ENCODE measurements at places on chromosomes 5 and 9.
A peak's percentile ranks its signal among the peaks of the same experiment; 100 is the strongest.

DNA sequence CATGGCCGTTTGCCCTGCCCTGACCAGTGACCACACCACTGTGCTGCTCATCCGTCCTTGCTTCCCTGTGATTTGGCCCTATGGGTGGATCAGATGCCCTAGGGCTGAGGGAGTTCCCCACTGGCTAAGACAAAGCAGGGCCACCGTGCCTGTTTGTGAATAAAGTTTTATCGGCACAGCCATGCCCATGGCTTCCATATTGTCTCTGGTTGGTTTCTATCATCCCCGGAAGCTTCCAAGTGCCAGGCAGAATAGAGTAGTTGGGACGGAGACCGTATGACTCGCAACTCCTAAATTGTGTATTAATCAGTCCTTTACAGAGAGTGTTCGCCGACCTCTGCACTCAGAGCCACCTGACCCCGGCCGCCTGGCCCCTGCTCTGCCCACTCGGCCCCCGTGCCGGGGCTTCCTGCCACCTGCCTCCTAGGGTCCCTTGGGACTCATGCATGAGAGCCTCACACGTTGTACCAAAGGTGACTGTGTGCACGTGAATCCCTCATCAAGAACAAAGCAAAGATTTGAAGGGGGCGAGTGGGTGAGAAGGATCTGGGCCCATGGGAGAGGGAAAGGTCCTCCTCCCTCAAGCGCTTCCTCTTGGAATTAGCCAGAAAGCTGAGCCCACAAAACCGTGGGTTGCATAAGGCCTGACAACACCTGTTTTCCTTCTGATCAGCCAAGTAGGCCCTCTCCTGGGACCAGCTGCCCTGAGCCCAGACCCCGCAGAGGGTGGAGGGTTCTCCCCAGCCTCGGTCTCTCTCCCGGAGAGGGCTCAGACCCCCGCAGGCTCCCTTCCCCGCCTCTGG is 11.7 kb upstream of the FCN2 start:
- no peak for DNase-seq

DNA sequence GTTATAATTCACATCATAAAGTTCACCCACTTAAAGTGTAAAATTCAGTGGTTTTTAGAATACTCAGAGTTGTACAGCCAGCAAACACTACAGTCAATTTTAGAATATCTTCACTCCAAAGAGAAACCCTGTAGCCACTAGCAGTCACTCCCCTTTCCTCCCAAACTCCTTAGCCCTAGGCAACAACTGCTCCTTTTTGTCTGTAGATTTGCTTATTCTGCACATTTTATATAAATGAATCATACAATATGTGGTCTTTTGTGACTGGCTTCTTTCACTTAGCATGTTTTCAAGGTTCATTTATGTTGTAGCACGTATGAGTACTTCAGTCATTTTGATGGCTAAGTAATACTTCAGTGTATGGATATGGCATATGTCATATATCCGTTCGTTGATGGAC is 38.7 kb downstream of the TGFBR1 start:
- DNase-seq: no peak

DNA sequence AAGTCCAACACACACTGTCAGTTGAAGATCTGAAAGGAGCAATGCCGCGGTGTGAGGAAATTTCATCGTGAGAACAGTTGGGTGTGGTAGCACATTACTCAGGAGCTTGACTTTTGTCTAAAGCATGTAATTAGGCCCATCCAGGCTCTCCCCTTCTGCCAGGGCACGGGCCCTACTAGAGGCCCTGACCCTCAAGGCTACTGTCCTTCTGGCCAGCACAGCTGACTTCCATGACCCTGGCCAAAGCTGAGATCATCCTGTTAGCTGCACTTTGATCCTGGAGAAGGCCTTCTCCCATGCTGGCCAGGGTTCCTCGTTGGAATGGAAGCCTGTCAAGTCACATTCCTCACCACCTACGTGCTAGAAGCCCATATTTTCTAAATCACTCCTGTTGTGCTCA is 77.8 kb upstream of the SLC1A3 start:
- no peak for DNase-seq

- DNase-seq: no peak
Measured at GRCh38 chr9:77221431-77221830, 44.1 kb downstream of the VPS13A start.

DNA sequence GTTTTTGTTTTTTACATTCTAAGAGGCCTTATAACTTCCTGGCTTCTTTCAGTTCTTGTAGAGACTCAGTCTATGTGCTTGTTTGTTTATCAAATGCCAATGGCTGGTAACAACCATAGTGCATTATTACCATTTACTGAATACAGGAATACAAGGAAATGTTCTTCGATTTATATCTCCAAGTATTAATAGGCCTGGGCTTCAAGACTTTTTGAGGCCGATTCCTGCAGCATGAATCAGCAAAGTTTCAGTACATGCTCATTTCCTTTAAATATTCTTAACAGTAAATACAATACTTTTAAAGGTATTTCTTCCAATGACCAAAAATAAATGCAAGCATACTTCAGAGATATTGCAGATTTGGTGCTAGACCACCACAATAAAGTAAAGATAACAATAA is 535.3 kb downstream of the EFNA5 start:
- no peak for DNase-seq

DNA sequence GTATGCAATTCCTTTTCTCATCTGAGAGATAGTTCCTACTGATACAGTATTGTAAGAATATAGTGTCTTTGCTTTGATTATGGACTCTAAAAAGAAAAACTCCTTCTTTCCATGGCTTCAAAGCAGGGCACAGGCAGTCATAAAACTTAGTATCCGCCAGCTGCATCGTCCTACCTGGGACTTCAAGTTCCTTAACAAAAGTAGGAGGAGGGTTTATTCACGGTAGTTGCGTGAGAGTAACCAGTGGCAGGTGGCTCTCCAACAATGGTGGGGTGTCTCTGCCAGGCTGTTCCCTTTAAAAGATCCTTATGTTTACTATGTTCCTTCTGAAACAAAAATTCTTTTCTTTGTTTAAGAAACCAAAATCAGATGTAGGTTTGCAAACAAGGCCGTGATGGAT is 173.5 kb upstream of the DMAC1 start:
- no peak for DNase-seq

GRCh38 chr5:139709582-139710318 is 61.6 kb downstream of the CXXC5 start:
- DNase-seq: no peak

DNA sequence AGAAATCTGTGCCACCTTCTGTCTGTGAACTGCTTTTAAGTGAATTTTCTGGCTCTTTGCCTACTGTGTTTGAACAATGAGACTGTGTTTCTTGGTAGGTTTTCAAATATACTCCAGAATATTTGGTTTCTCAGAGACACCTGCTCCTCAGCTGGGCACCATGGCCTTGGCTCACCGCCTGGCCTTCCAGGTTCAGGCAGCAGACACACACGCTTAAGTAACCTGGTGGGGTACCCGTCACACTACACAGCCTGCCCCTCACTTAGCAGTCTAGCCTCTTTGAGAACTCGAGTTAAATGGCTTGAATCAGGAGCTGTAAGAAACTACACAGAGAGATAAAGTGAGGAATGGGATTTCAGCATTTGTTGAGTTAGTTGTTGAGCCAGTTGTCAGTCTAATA is 530.5 kb downstream of the MTRR start:
- no peak for DNase-seq

DNA sequence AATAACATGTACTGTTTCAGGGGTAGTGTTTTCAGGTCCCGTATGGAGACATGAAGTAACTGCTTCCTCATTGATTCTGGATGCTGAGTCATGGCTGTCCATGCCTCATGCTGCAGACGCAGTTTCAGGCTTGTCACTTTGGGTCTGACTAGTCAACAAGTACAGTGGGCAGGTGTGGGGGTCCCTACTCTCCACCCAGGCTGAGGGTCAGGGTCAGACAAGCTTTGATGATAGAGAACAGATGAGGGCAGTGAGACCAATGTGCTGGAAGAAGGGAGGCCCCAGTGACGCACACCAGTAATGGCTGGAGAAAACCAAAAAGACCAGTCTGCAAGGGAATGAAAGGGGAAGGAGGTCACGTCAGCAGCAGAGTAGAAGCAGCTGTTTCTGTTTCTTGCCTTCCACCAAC is 80.0 kb upstream of the NFIL3 start:
- DNase-seq: no peak

- DNase-seq: peak; percentile 66
Measured at GRCh38 chr5:140000332-140000731, 42.8 kb downstream of the NRG2 start.

DNA sequence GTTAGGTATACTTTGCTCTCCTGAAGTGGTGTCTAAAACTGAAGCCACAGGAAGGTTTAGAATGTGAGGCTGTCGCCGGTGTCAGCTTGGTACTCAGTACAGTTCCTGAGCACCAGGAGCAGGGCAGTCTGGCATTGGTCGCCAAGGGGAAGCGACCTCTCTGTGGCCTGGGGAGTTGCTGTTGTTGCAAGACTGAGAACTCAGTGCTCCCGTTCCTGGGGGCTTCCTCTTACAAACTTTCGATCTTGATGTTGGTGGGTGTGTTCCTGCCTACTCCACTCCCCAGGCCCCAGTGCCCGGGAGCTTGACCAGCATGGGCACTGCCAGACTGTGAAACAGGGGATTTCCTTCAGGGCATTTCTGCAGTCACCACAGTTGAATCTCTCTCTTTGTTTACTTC is 52.4 kb upstream of the PPARGC1B start:
- no peak for DNase-seq

DNA sequence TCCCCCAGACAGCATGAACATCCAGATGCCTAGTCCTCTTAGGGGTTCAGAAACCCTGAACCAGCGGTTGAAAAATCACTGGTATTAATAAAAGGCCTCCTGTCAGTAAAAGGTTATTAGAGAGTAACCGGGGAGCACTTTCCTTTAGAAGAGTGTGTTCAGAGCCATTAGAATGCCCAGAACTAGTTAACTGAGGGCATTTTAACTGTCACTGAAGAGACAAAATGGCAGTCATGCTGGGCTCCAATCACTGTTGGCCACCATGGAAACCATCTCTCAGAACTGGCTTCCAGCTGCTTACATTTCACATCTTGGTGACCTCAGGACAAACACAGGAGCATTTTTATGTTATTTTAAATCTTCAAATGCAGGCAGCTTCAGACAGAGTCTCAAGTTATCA is 36.2 kb upstream of the GDA start:
- DNase-seq: no peak

- DNase-seq: no peak
Measured at GRCh38 chr9:135050072-135050990, 37.1 kb upstream of the OLFM1 start.

GRCh38 chr5:90878549-90879196 is 320.1 kb downstream of the ADGRV1 start:
- DNase-seq: no peak

DNA sequence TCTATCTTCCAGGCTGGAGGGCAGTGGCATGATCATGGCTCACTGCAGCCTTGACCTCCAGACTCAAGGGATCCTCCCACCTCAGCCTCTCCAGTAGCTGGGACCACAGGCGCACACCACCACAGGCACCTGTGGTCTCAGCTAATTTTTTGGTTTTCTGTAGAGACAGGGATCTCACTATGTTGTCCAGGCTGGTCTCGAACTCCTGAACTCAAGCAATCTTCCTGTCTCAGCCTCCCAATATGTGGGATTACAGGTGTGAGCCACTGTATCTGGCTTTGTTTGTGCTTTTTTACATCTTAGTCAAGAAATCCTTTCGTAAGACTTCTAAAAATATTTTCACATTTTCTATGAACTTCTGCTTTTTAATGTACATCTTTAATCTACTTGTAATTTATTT is 116.9 kb downstream of the DENND1A start:
- no peak for DNase-seq

DNA sequence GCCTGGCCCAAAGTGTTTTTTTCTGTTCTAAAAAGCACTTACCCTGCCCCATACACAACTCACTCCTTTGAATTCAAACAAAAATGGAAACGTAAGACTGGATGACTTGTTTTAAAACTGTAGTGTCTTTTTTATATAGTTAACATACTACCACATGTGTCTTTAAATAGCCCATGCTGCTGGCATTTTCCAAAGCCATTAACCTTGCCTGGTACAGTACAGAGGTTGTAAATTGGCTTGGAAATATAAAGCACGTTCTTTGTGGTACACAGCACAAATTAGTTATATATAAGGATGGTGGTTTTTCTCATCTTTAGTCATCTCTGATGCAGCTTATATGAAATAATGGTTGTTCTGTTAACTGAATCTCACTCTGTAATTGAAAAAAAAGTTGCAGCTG is 519.7 kb upstream of the ZNF608 start:
- DNase-seq: no peak

DNA sequence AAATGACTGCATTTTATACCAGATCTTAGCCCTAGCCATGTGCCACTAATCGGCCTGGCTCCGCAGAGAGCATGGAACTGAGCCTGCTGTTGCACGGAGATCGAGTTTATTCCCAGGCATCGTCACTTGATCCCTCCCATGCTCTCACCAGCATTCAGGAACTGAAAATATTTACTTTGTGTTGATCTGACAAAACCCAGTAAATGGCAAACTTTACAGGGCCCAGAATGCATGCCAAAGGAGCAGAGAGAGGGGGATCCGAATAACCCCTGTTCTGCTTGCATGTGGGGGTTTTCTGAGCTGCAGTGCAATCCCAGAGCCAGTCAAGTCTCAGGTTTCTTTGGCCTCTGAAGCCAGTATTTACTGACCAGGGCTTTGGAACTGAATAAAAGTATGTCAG is 87.3 kb downstream of the GAS1 start:
- no peak for DNase-seq

DNA sequence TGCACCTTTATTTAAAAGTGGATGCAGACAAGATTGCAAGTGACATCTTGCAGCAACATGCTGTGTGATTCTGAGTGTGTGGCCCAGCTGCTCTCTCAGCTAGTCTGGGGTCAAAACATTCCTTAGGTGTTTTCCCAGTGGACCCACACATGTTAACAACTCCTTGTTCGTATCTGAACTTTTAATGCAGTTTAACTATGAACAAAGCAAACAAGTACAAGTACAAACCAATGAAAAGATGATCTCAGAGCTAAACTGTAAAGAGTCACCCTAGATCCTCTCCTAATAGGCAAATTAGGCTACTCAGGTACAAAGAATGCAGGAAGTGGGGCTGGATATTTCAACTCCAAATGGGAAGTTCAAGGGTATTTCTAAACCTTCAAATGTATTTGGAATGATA is 108.4 kb downstream of the ENTREP1 start:
- DNase-seq: no peak

GRCh38 chr9:11946531-11946930 is 746.7 kb upstream of the TYRP1 start:
- no peak for DNase-seq

- no peak for DNase-seq
Measured at GRCh38 chr9:127036437-127036836, 86.0 kb downstream of the ANGPTL2 start.

DNA sequence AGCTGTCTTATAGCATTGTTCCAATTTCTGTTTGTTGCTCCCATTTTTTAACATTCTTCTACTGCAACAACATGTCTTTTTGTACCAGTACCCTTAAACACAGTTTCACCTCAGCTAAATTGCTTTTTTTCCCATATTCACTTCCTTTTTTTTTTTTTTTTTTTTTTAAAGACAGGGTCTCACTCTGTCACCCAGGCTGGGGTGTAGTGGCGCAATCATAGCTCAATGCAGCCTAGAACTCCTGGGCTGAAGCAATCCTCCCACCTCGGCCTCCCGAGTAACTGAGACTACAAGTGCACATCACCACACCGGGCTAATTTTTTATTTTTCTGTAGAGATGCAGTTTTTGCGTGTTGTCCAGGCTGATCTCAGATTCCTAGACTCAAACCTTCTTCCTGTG is 161.3 kb downstream of the NIPBL start:
- no peak for DNase-seq

GRCh38 chr5:132498686-132499271 is 8.2 kb upstream of the IRF1 start:
- no peak for DNase-seq
